Sciatic nerve (tissue), 2 donors: ENCODE measurements at places on chromosomes 3 and 15. TPM values are rescaled to one million over a fixed set of nuclear protein-coding genes. Genes with fewer than 3 reads are reported as not detected.

CHRNA7 gene
- total RNA-seq = 1.5 TPM

DNA sequence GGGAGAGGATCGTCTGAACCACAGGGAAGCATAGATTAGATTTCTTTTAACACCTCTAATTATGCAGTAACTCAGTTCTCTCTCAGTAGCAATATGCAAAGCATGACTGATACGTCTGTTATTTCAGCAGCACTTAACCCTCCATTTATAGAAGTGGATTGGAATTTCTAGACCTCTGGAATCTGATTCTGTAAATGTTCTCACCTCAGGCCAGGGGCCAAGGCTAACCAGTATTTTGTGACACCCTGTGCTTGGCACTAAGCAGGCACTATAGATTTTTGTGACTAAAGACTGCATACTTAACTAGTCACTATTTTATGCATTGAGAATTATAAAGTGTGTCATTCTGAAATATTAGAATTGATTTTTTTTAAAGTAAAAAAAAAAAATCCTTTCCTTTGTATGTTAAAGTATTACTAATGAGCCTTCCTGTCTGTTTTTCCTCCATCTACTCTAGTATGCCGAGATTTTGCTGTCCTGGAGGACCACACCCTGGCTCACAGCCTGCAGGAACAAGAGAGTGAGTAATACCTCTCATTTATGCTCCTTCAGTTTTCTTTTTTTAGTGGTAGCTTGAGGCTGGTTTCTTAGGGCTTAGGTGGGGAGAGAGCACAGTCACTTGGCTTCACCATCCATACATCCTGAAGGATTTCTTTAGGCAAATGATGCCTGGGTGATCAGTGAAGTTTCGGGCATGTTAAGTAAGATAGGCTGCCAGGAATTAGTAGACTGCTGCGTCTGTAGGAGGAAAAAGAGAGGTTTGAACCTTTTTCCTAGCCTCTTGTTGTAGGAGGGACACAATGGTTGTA is 26.5 kb upstream of the UTS2B start:
- no peak for DNase-seq

- DNase-seq = no peak
Observed at GRCh38 chr3:28575100-28575745, 226.6 kb upstream of the AZI2 start.

DNA sequence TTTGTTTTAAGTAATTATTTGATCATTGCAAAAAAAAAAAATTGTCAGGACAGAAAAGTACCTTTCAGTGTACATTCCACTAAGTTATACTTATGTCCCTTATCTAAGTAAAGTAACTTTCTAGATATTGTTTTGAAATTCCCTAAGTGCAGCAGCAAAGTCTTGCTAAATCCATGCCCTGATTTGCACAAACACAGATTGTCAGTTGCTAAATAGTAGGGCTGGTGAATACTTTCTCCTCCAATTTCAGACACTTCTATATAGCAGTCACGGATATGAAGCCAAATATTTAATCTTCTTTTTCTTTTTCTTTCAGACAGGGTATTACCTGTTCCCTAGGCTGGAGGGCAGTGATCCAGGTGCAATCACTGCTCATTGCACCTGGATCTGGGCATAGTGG is 12.9 kb downstream of the LRRC2 start:
- no peak for DNase-seq

SPATA12 gene
- not detected for total RNA-seq

DNA sequence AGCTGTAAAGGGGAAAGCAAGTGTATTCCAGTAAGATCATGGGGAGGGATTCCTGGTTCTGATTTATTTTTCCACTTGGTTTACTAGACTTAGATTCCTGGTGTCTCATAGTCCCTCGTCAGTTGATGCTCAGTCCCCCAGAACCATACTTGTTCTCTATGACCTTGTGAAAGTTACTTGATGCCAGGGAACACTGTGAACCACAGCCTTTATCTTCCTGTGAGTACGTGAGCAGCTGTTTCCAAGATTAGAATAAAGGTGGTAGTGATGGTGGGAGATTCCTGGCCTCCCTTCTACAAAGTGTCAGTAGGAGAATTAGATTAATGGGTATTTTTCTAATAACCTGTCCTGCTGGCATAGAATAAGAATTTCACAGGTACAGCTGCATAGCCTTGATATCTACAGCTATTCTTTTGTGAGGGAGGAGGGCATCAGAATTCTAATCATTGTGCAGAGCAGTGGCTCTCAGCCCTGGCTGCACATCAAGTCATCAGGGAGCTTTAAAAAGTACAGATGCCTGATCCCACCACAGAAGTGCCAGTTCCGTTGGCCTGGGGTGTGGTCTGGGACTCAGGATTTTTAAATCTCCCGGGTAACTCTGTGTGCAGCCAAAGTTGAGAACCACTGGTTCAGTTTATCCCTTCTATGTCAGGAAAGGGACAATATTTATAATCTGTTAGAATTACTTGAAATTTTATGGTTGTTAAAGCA is 20.0 kb downstream of the GPD1L start:
- DNase-seq = no peak

DNA sequence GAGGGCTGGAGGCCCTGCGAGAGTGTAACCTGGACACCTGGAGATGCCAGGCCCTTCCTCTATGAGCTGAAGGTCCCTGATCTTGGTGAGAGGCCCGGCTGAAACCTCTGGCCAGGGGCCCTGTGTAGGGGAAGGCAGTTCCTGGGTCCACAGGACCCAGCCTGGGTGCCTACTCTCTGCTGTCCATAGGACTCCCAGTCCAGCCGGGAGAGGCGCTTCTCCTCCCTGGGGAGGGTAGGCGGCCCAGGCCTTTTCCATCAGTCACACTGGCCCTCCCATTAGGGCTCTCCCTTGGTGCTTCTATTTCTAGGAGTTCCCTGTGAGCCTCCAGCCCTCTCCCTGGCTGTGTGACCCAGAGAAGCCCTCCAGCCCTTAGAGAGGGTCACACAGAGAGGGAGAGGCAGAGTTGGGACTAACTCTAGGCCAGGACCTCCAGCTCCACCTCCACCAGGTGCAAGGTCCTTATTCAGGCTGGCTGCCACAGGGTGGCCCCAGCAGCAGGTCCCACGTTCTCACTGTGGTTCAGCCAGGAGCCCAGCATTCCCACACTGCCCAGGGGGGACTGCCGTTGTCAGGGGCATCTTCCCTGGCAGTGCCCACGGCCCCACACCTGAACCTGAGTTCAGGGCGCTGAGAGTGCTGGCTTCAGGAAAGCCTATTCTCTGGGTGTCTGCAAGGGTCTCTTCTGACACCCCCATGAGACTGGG is 146.8 kb downstream of the SMAD6 start:
- DNase-seq = peak; percentile 55

DNA sequence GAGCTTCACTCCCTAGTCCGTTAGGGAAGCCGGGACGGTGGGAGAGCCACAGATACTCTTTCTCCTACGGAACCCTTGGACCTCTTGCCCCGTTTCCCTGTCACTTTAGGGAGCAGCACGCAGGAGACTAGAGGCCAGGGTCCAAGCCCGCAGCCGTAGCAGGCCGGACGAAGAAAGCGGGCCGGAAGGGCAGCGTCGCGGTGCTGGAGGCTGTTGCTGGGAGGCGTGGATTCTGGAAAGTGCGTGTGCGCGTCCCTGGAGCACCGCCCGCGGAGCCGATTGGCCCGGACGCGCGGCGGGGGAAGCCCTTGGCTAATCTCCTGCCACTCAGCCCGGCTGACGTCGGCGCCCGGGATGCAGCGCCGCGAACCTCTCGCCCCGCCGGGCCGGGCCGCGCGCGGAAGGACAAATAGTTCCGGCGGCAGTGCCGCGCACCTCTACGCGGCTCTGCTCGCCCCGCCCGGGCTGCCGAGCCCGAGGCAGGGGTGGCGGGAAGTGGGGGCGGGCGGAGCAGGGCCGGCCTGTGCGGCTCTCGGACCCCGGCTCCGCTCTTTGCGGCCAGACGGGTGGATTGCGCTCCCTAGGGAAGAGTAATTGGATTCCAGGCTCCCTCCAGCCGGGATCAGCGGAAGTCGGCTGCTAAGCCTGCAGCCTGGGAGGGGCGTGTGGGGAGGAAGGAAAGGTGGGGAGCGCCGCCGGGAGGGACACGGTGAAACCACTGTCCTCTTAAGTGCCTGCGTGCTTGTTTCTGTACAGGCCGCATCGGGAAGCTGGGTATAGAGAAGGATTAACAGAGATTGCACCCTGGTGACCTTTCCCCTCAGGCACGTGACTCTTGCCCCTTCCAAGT is 31.3 kb upstream of the TCF12 start:
- peak; percentile 95 for DNase-seq

SOX14 gene
- not detected for total RNA-seq

DNA sequence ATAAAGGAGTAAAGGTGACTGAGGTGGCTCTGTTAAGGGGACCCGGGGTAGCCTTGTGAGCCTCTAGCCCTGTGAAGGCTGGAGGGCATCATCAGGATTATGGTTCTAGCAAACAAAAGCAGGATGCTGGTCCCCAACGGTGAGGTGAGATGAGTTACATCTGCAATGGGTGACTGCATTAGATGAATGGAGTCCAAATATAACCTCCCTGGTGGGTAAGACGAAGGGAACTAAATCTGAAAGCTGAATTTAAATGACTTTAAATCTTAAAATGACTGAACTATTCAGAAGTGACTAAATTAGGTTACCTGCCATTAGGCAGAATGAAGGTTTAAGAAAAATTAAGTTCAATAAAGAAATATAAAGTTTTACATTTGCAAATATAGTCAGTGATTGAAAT is 4.6 kb upstream of the HLTF start:
- no peak for DNase-seq

- no peak for DNase-seq
Observed at GRCh38 chr15:60699845-60700244, 220.9 kb upstream of the ICE2 start.

- peak; percentile 25 for DNase-seq
Observed at GRCh38 chr15:79084308-79084968, 6.1 kb downstream of the RASGRF1 start.

DNA sequence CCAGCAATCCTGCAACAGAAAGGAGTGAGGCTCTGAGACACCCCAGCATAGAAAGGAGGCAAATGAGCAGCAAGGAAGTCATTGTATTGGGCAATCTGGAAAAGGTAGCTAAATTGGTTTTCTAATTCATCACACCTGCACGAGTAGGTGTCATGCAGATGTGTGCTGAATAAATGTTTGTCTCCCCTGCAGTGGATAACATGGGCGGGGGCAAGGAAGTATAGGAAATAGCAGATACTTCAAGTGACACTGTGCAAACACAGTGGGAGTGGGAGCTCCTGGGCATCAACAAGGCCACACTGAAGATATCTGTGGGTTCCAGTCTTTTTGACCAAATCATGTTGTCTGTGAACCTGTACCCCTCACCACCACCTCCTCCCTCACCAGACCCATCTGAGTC is 14.4 kb upstream of the HTR3E start:
- DNase-seq = no peak

DNA sequence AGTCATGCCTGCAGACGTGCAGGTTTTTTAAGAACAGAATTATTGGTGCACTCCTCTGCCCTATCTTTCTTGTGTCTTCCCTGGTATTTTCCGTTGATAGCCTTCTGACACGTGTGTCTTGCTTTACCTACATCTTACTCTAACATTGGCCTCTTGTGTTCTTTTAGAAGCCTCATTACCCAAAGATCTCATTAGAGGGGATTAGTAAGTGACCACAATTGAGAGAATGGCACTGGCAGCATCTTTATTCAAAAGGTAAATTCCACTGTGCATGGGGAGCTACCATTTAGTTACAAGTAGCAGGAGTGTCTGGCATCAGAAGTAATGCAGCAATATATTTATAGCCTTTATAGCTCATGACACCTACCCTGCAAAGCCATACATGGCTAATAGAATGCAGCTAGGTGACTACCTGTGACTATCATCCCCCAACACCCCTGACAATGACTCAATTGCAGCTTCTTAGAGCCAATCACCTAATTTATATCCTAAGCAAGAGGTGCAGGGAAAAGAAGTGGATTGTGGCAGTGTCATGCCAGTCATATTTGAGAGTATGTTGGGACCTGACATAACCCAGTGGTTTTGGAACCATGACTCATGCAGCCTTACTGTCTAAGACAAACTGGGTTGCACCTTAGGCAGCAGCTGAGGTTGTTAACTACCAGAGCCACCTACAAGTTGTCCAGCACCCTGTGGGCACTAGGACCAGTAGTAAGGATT is 164.8 kb downstream of the GRM7 start:
- no peak for DNase-seq

DNA sequence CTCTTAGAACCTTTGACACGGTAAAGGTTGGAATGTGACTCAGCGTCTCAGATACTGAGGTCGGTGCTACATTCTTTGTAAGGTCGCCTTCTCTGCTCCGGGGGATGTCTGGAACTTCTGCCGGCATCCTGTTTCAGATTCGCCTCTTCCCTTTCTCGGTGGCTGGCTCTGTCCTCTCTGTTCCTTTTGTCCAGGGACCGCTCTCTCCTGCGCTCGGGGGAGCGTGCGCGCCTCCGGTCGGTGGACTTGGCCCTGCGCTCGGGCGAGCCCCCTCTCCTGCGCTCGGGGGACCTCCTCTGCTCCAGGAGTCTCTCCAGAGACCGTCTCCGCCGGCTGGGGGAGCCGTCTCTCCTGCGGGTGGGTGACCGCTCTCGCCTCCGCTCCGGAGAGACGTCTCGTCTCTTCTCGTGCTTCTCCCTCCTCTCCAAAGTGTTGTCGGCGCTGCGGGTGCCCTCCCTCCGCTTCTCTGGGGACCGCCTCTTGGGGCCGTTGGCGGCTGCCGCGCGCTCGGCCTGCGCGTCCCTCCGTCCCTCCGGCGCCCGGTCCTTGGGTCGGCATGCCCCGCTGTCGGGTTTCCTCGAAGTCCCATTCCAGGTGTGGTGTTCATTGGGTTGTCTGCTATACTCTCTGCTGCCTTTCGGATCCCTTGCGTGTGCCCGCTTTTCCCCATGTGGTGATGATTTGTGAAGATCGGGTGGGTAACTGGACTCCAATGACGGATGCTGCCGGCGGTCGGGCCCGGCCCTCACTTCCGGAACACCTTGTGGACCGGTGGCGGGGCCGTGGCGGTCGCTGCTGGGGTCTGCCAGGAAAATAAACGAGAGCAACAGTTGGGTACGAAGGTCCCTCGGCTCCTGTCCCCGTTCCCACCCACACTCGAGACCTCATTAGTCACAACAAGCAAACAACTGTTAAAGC is 668.8 kb upstream of the ADAMTS9 start:
- no peak for DNase-seq

DNA sequence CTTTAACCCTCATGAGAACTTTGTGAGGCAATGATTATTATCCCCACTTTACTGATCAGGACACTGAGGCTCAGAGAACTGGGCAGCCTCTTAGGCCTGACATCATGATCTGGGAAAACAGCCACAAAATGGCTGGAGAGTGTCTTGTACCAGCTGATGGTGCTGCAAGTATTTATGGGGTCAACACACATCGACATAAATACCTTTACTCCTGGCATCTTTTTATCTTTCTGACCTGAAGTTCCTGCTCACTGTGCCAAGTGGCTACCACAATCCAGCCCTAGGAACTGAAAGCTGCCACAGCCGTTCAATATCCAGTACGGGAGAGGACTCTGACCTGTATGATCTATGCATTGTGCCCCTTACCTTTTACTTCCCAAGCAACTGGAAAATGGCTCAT is 29.2 kb upstream of the MUC13 start:
- no peak for DNase-seq

DNA sequence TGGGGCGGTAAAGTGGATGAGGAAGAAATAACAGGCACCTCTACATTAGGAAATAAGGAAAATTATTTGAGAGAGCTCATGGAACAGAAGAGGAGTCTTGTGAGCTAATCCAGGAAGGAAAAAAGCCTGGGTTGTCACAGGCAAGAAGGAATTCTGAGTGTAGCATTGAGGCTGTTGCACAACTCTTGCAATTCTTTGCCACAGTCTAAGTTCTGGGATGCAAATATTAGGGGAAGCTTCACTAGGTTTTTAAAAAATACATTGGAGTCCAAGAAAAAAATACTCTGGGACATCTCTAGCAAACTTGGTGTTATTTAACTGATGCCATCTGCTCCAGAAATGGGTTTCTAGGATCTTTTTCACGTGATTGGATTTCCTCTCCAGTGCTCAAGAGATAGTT is 122.3 kb downstream of the SPATA16 start:
- DNase-seq = no peak
